Activated T-cell treated with anti-CD3 and anti-CD28 coated beads, Interleukin-2, amount 50 U/mL, for 1 hour (primary cell): ENCODE measurements at places on chromosomes 16 and 17.

- DNase-seq = no peak
Observed at GRCh38 chr17:601926-602303, 112.7 kb downstream of the VPS53 start.

GRCh38 chr16:70656712-70657263, 10.4 kb downstream of the IL34 start:
- no peak for DNase-seq

DNA sequence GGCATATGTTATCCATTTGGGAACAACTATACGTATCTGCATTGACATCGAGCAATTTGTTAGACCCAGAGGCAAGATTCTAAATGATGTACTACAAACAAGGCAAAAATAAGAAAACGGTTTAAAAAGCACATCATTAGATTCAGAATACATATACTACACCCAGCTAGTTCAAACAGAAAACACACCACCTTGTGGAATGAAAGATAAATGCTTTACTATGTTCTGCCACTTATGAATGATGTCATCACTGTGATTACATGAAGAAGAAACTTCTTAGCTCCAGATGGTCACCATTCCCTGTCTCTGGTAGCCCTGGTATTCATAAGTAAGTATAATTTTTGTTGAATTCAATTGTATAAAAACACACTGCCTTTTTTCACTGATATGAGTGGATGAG, 7.8 kb downstream of the NACA2 start:
- no peak for DNase-seq

DNA sequence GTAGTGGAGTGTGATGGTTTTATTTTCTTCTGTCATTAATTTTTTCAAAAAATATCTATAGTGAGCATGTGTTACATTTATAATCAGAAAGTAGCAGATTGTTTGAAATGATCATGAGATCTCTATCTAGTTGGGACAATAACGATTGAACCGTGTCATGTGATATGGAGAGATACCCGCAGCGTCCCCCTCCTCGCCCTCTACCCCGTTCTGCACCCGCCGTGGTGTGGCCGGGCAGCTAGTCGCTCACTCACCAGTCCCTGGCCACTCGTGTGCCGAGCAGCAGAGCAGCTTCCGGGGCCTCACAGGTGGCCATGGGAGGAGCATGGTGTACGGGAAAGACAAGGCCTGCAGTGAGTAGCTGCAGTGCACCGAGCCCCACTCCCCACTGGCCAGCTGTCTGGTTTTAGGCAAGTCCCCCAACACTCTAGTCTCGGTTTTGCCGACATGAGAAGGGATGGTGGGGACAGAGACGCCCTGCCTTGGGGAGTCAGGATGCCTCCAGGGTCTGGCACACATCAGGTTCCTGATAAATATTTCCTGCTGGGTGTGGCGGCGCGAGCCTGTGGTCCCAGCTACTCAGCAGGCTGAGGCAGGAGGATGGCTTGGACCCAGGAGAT, 15.3 kb downstream of the MLYCD start:
- no peak for DNase-seq

DNA sequence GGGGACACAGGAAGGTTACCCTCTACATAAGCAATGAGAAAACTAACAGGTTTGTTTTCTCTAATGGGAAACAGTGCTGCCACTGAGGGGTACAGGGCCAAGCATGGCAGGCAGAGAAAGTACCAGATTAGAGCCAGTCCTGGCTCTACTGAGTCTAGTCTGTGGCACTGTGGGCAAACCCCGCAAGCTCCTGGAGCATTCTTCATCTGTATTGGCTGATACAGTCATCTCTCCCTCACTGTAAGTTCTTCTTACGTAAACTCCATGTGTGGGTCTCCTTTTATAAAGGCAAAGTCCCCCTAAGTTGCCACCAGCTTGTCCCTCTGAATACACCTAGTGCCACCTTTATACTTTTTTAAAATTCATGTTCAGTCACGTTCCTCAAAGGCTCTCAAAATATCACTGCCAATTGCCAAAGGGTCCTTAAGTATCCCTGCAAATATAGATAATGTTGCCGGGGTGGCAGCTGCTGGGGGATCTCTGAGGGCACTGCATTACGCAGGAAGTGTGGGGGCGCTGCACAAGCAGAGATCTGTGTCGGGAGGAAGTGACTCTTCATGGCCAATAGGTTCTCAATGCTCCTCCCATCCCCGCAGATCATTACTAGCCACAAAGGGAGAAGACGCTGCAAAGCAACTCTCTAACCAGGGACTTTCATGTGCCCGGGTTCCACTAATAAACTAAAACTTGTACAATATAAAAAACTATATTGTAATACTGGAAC, 18.8 kb downstream of the XPO6 start:
- DNase-seq = peak; percentile 72

- DNase-seq = peak; percentile 34
Observed at GRCh38 chr16:85569615-85570212, 43.4 kb upstream of the GSE1 start.

DNA sequence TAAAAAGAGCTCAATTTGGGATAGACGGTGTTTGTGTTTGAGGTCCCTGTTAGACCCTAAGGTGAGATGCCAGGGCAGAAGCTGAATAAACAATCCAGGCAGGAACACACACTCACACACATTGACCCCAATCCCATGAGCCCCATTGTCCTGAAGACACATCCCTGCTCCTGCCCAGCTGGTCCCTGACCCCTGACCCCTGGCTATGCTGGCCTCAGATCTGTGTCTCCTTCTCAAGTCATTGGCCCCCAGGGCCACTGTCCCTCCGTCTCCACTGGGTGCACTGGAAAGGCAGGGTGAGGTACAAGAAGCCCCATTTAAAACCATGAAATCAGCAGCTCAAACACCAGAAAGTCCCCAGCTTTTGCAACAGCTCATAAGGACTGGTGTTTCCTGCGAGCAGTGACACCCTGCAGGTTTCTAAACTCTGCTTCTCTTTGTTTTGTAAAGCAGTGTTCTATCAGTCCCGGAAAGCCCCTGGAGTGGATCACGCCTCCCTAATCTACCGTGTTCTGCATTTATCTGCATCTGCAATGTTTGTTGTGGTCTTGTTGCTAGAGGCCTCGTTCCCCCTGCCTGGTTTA, 18.0 kb upstream of the ASGR2 start:
- peak; percentile 57 for DNase-seq

DNA sequence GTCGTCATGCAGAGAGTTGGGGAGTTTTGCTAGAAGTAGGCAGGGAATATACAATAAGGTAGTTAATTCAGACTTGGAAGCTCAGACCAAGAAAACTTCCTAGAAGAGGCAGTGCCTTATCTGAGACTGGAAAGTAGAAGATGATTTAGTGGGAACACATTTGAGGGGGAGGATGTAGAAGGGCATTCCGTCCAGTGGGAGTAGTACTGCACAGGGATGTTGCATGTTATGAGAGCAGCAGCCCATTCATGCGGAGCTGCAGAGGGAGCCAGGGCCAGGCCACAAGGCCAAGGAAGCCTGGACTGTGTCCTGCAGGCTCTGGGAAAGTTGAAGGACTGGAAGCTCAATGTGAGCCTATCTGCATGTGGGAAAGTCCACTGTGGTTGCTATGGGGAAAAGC, 344.5 kb upstream of the EEF2KMT start:
- no peak for DNase-seq

- no peak for DNase-seq
Observed at GRCh38 chr16:70375636-70376611, 29.2 kb downstream of the DDX19A start.
